ENCODE measurements at places on chromosomes 11 and 22. TPM values are rescaled to one million over a fixed set of nuclear protein-coding genes. Genes with fewer than 3 reads are reported as not detected.

DNA sequence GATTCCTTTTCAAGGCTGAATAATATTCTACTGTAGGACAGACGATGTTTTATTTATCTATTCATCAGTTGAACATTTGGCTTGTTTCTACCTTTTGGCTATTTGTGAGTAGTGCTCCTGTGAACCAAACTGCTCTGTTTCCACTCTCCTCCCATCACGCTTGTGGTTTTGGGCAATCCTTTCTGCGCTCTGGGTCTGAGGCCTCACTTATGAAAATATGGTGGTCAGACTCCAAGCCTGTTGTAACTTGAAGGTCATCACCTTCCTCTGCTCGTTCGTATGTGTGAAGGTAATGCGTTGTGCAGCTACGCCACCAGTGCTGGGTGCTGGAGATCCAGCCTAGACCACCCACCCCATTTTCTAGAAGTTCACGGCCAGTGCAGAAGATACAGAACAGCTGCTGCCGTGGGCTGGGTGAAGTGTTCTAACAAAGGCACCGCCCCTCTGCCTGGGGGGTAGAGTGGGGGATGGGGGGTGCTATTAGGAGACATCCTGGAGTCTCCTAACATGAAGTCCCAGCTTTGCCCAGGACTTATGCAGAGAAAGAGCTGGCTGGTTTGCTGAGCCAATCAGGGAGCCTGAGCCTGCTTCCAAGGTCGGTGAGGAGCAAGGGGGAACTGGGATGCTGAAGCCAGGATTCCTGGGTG is 21.0 kb downstream of the PTPN5 start:
- no peak for DNase-seq

DNA sequence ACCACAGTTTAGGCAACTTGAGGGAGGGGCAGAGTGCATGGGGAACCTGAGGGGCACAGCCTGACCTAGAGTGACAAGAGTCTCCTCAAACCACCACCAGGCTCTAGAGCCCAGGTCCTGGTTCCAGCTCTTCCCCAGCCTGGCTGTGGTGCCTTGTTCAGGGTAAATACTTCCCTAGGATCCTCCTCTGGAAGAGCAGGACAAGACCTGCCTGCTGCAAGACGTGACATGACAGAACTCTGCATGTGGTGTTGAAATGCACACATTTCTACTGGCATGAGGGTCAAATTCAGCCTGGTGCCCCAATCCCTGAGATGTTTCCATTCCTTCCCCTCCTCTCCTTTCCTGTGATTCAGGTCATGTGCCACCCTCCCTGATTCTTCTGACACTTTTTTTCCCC is 3.3 kb downstream of the SEC14L2 start:
- no peak for DNase-seq

The ELF5 gene
- not detected for polyA plus RNA-seq

DNA sequence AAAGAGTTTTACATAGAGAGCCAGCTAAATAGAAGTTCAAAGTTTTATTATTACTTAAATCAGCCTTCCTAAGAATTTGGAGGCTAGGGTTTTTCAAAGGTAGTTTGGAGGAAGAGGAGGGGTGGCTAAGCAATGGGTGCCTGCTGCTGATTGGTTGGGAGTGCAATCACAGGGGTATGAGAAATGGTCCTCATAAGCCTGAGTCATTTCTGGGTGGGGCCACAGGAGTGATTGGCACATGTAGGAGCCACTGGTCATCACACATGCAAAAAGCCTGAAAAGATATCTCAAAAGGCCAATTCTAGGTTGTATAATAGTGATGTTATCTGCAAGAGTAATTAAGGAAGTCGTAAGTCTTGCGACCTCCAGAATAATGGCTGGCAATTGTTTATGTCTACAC is 12.9 kb downstream of the OR51L1 start:
- no peak for DNase-seq

- DNase-seq, result no peak
Observed at GRCh38 chr11:77003963-77004362, 30.2 kb upstream of the B3GNT6 start.

DNA sequence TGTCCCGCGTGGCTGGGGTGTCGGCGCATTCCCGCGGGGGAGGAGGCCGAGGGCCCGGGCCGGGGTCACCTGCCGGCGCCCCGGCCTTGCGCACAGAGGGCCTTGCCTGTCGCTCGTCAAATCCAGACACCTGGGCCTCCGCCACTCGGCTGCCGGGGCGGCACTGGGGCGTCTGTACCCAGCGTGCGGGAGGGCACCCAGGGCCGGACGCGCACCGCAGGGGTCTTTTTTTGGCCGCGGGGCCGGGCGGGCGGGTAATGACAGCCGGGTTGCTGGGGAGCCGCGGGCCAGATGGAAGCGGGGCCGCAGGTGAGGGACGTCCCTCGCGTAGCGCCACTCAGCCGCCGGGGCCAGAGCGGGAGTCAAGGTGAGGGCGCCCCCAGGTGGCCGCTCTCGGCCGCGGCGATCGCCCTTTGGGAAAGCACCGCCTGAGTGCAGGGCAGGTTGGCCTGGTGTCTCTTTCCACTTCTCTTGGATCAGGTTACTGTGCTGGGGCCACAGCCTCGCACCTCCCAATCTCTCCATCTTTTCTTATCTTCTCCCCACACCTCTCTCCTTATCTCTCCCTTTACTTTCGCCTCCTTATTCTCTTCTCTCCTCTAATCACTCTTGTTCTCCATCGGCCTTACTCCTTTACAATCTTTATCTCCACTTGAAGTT is 3.5 kb downstream of the PHLDB1 start:
- peak; percentile 81 for DNase-seq

- DNase-seq, result no peak
Observed at GRCh38 chr11:86197448-86197847, 47.1 kb upstream of the EED start.

DNA sequence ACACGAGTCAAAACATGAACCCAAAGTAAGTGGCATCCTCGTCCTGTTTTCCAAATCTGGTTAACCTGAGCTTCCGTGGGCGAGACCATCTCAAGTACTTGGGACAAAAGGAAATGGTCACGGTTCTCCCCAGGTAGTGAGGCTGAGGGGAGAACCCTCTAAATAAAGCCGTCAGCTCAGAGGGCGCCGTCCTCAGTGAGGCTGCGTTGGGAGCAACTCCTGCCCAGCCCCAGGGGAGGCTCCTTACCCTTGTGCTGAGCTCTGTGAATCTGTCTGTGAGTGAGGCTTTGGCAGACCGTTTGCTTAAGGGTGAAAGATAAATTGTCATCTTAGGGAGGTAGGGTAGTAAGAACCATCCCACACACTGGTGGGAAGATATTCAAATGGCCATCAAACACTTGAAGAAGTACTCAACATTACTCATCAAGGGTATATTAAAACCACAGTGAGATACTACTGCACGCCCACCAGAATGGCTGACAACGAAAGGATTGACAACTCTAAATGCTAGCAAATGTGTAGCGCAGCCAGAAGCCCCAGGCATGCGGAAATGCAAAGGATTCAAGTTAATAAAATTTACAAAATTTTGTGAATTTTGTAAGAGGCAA is 321.0 kb downstream of the TBC1D22A start:
- DNase-seq, result no peak

GRCh38 chr11:3989276-3989920 is 105.2 kb upstream of the RRM1 start:
- no peak for DNase-seq

DNA sequence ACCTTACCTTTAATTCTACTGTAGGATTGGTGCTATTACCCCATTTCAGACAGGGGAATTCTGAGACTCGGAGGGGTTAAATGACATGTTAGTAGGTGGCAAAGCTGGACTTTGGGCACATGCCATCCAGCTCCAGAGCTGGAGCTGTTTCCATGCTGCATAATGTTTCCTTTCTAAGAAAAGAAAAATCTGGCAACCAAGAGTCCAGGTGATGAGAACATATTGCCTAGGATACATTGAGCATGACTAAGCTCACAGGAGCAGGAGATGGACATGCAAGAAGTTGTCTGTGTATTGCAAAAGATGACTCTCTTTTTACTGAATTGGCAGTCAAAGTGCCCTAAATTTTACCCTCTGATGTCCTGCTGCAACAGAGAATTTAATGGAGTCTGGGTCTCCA is 150.8 kb upstream of the SYT13 start:
- DNase-seq, result no peak

DNA sequence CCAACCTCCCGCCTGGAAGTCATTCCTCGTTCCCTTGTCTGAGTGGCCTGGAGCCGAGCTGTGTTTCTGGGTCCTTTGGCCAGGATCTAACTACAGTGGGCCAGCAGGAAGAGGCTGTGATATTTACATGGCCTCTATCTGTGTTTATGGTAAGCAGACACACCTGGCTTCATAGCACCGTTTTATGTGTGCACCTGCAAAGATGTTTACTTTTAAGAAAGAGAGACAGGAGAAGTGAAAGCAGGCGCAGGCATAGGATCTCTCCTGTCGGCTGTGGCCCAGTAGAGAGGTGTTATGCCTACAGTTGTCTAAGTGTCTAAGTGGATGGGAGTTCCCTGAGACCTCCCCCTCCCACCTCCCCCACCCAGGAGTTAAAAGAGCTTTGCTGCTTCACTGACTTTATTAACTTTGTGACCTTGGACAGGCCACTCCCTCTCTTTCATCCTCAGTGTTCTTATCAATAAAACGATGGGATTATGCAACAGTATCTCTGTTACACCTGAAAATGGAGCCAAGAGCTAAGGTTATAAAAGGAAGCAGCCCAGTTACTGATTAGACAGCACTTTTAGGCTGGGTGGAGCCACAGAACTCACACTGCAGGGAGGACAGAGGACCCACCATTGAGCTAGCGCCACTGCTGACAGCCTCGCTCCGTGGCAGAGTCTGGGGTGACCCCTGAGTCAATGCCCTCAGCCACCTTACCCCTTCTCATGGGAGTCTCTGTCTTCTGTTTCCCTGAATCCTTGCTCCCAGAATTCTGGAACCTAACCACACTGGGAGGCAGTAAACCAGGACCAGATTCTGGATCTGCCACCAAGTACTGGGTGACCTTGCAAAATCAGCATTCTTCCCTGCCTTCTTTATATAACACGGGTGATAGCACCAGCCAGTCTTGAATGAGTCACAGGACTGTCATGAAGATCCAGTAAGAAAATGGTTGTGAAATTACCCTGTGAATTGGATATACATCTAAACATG is 22.0 kb downstream of the ST14 start:
- DNase-seq, result no peak

DNA sequence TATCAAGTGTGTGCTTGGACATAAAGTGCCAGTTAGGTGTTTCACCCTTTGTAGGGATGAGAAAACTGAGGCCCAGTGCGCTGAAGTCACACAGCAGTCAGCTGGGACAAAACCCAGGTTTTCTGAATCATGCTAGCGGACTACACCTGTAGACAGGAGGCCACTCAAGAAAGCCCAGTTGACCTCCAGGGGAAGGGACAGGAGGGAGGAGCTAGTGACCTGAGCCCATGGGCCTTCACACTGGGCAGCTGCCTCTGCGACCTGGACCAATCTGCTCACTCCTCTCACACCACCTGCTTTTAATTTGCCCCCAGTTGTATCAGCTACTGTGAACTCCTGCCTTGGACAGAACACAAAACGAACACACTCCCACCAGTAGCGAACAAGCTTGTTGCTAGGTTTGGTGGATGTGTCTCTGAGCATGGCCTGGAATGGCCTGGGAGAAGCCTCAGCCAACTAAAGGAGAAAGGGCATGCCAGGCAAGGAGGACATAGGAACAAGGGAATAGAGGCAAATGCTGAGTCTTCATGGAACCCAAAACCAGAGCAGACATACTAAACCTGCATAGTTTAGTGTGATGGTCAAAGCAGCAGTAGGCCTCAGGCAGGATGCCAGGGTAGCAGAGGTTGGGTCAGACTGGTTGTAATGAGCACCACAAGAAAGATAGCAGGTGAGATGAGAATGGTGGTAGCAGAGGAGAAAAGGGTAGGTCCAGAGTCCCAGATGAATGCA is 7.2 kb downstream of the LMO1 start:
- DNase-seq, result no peak

The CD6 gene
- 156 TPM for polyA plus RNA-seq

DNA sequence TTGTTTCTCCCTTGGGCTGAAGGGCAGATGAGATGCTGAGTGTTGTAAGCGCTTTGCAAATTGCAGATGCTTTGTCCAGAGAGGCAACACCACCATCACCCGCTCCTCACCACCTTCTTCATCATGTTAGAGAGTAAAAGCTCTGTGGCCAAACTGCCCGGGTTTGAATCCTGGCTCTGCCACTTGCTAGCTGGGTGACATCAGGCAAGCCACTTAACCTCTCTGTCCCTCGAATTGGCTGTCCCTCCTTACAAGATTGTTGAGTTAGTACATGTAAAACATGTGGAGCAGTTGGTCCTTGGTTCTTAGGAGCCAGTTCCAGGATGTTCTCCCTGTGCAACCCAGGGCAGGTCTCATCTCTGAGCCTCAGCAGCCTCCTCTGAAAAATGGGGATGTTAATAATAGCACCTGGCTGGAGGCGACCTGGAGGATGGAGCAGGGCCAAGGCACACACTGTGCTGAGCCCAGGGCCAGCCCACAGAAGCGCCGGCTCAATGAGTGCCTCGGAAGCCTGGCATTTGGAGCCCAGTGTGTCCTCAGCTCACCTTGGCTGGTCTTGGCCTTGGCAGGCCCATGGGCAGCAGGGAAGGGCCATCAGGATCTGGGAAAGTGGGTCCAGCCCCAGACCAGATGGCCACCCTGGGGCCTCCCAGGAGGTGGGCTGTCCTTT is 10.5 kb downstream of the C11orf86 start:
- no peak for DNase-seq

DNA sequence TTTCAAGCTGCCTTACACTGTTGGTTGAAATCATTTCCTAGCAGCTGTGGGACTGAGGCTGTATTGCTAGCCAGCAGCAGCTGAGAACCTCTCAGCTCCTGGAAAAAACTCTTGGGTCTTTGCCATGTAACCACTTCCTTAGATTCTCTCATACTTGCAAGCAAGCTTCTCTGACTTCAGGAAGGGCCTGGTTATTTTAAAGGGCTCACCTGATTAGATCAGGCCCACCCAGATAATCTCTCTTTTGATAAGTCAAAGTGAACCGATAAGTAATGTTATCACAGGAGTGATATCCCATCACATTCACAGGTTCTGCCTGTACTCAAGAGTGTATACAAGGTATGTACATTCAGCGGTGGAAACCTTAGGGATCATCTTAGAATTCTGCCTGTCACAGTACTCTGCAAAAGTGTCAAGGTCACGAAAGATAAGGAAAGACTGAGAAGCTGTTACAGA is 7.4 kb upstream of the CLPB start:
- DNase-seq, result no peak

DNA sequence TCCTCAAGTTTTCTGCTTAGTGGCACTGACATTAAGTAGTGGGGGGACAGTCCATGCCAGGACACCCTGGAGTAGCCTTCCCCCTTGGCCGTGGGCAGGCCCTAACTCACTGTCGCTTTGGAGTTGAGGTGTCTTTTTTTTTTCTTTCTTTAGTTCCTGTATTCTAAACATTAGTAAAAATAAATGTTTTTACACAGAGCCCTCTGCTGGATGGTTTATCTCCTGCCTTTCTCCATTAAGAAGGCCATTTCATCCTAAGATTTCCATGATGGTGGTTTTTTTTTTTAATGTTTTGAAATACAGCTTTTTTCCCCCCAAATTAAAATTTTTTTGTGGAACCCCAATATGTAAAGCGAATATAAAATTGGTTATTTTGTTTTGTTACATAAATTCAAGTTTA is 1.8 kb upstream of the TIGD3 start:
- DNase-seq, result no peak

- no peak for DNase-seq
Observed at GRCh38 chr11:71245601-71246391, 6.6 kb downstream of the SHANK2 start.

GRCh38 chr11:71446942-71447688 is 1.1 kb downstream of the DHCR7 start:
- no peak for DNase-seq

GRCh38 chr11:130830566-130830965 is 85.7 kb downstream of the SNX19 start:
- no peak for DNase-seq

Measured in CD8-positive, alpha-beta memory T cell (primary cell).